Activated naive CD8-positive, alpha-beta T cell treated with anti-CD3 and anti-CD28 coated beads for 36 hours (primary cell): ENCODE measurements at places on chromosomes 1 and 21.

- no peak for DNase-seq
Observed at GRCh38 chr1:19512545-19512944, 27.2 kb upstream of the CAPZB start.

DNA sequence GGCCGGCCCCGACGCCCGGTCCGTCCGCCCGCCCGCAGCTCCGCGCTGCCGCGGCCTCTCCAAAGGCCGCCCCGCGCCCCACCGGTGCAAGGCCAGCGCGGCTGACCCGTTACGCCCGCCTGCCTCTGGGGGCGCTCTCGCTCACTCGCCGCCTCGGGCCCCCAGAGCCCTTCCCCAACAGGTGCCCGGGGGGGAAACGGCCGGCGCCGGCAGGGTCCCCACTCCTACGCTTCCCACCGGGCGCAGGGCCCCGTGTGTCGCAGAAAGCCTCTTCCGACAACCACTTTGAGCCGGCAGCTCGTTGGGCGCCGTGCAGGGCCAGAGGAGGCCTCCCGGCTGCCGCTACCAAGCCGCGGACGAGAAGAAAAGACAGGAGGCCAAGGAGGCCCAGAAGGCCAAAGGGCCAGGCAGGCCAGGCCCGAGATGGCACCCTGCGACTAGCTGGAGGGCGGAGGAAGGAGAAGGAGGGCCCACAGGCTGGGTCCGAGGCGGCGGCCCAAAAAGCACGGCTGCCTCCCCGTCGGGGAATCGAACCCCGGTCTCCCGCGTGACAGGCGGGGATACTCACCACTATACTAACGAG lies 64.9 kb upstream of the FCGR2A start:
- DNase-seq: peak; percentile 84

DNA sequence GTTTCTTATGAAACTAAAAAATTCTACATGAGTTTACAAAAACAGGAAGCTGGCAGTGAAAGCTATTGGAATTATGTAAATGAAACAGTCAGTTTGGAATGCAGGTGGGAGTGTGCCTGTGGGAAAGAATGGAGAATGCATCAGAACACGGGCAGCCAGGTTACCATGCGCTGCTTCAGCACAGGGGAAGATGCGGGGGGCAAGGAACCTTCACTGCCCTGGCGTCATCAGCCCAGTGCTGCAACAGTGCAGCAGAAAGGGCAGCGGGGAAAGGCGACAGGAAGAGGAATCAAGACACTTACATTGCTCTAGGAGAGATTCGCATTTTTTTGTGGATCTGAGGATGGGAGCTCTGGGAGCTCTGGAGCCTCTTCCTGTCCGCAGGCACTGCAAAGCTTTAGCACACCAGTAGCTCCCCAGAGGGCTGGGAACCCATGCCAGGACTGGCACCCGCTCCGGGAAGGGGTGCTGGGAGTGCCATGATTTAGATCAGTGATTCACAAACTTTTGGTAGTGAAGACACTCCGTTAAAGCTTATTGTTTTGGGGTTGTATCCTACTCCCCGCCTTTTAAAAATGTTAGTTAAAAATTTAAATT lies 64.1 kb upstream of the WDR26 start:
- DNase-seq: peak; percentile 9

GRCh38 chr21:34531399-34531798 lies 19.4 kb upstream of the KCNE1 start:
- no peak for DNase-seq

DNA sequence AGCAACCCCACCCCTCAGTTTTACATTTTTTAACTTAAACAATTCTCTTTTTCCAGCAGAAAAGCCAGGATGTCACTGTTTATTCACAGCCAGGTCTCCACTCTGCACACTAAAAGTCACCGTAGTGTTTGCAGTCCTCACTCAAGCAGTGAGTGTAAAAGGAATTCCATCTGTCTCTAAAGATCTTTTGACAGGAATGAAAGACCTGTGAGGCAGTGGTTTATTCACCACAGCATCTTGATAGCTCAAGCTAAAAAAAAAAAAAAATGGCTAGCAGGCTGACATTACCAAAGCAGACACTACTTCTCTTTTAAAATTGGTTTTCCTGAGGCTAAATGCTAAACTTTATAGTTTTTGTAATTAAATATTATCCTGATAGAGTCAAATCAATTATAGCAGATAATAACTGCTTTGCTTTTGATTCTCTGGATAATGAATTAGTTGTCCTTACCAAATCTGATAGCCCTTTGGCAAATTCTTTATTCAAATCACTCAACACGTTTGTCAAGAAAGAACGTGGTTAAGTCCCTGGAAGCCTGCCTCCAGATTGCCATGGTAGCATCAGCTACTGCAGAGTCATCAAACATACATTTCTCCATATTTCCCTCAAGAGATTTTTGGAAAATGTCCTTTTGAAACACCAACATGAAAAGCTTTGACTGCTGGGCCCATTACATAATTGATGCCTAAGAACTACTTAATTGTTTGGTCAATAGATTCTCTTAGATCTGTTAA lies 22.2 kb upstream of the SLC5A9 start:
- no peak for DNase-seq
